Fibroblast of upper back skin (primary cell): ENCODE measurements at places on chromosomes 1 and 21.

DNA sequence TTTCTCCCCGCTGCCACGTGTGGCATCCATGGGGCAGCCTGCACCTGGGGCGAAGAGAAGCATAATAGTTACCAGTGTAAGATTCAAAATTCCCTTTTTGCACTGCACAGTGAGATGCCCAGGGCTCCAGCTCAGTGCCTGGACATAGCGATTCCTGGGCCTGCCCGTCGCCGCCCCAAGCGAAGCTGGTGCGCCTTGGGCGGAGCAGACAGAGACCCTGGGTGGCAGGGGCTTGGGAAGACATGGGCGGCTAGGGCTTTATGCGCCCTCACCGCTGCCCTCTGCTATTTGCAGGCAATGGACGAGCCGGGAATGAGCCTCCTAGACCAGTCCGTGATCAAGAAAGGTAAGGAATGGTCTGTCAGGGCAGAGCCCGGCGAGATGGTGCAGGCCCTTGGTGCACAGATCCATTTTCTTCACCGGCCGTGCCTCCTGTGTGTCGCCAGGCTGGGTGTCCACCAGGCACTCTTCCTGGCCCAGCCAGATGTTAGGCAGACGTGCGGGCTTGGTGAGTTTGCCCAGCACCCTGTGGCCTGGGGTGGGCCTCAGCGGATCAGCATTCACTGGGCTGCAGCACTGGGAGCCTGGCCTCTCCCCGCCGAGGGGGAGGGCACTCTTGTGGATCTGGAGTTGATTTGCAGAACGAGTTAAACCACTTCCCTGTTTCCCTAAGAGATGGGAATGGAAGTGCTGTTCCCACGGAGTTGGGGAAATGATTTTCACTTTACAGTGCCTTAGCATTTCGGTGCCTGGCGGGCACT is 1.7 kb downstream of the TFAP2E start:
- no peak for DNase-seq

DNA sequence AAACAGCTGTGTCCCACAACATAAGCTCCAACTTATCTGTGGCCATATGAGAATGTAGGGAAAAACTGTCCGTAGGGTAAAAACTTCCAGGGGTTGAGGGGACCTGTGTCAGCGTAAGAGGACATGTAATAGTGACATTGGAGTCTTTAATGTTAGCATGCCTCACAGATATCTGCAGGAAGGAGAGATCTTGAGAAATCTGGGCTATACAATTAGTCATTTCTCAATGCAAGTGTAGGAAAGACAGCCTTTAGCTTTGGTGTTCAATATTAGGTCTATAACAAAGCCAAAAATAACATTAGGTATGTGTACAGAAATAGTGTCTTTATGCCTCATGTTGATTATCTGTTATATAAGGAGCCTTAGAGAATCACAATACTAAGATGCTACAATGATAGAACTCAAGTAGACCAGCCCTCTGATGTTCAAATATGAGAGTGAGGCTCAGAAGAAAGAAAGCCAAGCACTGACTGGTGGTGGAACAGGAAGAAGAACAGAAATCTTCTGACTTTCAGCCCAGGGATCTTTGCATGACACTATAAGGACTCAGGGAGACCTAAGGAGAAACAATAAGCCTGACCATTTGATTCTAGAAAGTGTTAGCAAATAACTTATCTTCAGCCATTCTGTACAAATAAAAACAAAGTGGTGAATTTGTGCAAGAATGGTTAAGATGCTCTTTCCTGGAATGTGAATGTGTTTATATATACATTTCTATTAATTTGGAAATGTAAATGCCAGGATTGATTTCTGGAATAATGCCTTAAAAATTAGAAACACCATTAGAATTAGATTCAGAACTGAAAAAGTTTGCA is 152.6 kb downstream of the ZC3H11B start:
- DNase-seq: no peak

GRCh38 chr1:112501810-112502641 is 6.7 kb upstream of the WNT2B start:
- peak; percentile 71 for DNase-seq

DNA sequence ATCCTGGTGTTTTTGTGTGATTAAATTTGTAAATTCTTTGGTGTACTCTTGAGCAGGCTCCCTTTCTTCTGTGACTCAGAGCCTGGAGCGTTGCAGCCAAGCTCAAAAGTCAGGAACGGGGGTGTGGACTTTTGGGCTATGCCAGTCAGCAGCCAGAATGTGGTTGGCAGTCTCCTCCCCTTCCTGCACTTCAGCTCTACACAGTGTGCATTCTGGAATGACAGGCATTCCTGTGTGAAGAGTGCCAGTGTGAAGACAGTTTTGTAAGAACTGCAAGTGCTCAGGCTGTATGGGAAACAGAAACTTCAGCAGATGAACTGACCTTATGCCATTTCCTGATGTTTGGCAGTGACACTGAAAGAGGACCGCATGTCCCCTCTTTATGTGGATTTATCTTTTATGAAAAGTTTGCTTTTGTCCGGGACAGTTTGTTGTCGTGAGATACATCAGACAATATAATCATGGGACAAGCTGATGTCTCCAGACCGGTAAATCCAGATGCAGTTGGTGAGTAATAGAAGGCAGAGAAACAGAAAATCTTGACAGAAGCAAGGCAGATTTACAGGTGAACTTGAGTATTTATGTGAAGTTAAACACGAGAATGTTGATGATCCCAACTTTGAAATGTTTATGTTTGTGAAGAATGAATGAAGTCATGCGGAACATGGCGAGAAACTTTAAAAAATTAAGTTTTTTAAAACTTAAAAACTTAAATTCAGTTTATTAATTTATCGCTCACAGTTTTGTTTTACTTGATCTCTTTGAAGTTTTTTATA is 67.7 kb upstream of the RCC1 start:
- peak; percentile 96 for DNase-seq
